ENCODE measurements at places on chromosomes 2 and 18. TPM values are rescaled to one million over a fixed set of nuclear protein-coding genes. Genes with fewer than 3 reads are reported as not detected.

Gene DPP4
- total RNA-seq = 2.2 TPM

GRCh38 chr2:241841181-241842066 is 17.3 kb downstream of the PDCD1 start:
- DNase-seq = no peak

- DNase-seq = no peak
Measured at GRCh38 chr18:73639788-73640187, 507.8 kb downstream of the FBXO15 start.

DNA sequence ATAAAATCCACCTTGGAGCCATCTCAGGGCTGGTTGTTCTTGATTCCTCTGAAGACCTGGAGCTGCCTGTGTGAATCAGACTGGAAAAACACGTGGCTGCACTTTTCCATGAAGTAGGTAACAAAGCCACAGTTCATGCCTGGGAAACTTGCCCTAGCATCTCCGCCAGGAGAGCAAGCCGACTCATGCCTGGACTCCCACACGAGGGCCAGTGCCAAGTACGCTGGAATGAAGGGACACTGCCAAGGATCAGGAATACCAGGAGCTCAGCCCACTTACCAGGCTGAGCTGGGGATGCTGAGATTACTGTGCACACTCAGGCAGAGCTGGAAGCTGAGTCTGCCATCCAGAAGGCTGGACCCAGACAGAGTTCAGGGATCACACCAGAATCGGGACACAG is 10.9 kb upstream of the FHL2 start:
- no peak for DNase-seq

DNA sequence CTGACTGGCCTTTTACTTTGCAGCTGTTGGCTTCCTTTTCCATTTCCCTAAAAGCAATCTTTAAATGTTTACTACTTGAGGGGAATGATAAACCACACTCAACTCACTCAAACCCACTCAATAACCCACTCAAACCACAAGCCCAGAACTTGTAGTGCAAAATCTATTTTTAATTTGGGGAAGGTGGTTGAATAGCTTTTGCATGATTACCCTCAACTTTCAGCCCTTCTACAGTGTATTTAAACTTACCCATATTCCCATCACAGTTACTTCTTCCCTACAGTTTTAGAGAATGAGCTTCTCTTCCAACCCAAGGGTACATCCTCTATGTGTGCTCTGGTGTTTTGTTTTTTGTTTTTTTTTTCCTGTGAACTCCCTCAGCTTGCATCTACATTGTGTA is 636.1 kb downstream of the TDRD15 start:
- no peak for DNase-seq

DNA sequence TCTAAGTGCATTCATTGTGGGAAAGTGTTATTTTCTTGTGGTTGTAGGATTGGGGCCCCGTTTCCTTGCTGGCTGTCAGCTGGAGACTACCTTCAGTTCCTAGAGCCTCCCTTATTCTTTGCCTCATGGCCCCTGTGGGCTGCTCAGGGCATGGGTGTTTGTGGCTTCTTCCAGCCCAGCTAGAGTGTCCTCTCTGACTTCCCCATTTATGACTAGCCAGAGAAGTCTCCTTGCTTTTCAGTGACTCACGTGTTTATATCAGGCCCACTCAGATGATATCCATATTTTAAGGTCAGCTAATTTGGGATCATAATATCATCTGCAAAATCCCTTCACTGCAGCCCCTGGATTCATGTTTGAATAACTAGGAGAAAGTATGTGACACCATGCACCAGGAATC is 62.8 kb downstream of the DTNA start:
- no peak for DNase-seq
